Mesothelial cell of epicardium (in vitro differentiated cells): ENCODE measurements at places on chromosomes 1 and 21. TPM values are rescaled to one million over a fixed set of nuclear protein-coding genes. Genes with fewer than 3 reads are reported as not detected.

DNA sequence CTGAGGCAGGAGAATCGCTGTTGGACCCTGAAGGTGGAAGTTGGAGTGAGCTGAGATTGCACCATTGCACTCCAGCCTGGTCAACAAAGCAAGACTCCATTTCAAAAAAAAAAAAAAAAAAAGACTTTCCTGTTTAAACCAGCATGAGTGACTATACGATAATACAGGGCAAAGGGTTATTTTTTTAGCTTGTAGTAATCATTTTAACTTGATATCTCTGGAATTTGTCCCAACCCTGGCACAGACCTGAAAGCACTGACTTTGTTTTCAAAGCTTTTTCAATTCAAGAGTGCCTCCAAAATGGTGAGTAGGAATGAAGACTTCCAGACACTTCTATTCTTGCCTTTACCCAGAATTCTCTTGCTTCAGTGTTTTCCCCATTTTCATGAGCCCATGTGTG lies 4.4 kb upstream of the TMCO2 start:
- no peak overlapping the region for H3K27ac ChIP-seq
- peaks cover 5% of the 10 kb centered on the region for H3K36me3 ChIP-seq
- H3K4me1 ChIP-seq = no peaks in the 10 kb centered on the region
- H3K27me3 ChIP-seq = no peaks in the 10 kb centered on the region
- DNase-seq = no peak
- no peak overlapping the region for H3K4me3 ChIP-seq

DNA sequence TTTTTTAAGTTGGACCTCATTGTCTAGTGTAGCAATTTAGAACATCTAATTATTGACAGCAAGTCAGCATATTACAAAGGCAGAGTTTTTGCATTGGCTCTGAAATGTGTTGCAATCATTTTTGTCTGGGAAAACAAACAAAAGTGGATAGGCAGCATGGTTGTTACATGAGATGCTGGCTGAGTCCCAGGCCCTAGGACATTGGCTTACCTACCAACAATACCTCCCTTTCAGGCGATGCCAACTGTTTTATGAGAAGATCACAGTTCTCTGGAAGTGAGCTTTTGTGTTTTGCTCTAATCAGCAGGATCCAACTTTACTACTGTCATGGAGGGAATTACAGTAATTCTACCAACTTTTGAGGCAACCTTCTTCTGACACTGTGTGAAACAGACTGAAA lies 71.5 kb upstream of the CXADR start:
- H3K36me3 ChIP-seq = no peaks in the 10 kb centered on the region
- H3K4me1 ChIP-seq = peaks cover 47% of the 10 kb centered on the region
- no peak for DNase-seq
- no peak overlapping the region for H3K27ac ChIP-seq
- no peaks in the 10 kb centered on the region for H3K27me3 ChIP-seq

DNA sequence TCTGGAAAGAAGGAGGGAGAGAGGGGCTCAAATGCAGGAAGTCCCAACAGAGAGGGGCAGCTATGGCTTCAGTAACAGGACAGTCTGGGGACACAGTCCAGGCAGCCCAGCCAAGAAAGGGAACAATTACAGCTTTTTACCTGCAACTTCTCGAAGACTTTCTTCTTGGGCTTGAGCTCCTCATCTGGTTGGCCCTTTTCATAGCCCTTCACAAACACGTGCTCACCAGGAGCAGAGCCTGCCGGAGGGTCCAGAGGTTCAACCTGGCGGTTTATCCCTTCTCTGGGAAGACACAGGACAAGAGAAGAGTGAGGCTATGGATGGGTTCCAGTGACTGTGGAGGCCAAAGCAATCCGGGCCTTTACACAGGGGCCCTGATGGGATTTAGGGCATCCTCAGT lies 37.9 kb downstream of the YARS1 start:
- H3K27ac ChIP-seq = no peak overlapping the region
- DNase-seq = no peak
- peaks cover 10% of the 10 kb centered on the region for H3K4me1 ChIP-seq
- no peaks in the 10 kb centered on the region for H3K27me3 ChIP-seq
- peaks cover 44% of the 10 kb centered on the region for H3K36me3 ChIP-seq

The S100B gene
- 0.27 TPM in 2 of 3 replicates, not detected in the other for total RNA-seq

GRCh38 chr1:161994175-161994668 lies 29.4 kb downstream of the OLFML2B start:
- H3K27me3 ChIP-seq = peaks cover 4% of the 10 kb centered on the region
- H3K27ac ChIP-seq = no peak overlapping the region
- DNase-seq = no peak
- no peak overlapping the region for H3K4me3 ChIP-seq

DNA sequence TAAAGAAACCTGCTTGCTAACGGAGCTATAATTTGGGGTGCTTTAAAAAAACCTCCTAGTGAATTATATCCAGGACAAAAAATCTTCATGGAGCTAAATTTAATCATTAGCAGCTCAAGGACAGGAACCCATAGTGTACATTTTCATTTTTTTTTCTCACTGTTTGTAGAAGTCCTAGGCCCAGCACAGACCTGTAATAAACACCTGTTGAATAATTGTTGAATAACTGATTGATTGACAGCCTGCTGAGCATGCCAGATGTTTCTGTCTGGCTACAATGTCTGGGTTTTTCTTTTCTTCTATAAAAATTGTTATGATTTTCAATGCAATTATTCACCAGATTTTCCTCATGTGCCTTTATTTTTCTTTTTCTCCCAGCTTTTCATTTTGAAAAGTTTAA lies 10.9 kb upstream of the GALNT2 start:
- DNase-seq = no peak
- H3K36me3 ChIP-seq = no peaks in the 10 kb centered on the region
- H3K4me3 ChIP-seq = no peak overlapping the region
- peaks cover 24% of the 10 kb centered on the region for H3K27me3 ChIP-seq
- no peaks in the 10 kb centered on the region for H3K4me1 ChIP-seq
- H3K27ac ChIP-seq = no peak overlapping the region

DNA sequence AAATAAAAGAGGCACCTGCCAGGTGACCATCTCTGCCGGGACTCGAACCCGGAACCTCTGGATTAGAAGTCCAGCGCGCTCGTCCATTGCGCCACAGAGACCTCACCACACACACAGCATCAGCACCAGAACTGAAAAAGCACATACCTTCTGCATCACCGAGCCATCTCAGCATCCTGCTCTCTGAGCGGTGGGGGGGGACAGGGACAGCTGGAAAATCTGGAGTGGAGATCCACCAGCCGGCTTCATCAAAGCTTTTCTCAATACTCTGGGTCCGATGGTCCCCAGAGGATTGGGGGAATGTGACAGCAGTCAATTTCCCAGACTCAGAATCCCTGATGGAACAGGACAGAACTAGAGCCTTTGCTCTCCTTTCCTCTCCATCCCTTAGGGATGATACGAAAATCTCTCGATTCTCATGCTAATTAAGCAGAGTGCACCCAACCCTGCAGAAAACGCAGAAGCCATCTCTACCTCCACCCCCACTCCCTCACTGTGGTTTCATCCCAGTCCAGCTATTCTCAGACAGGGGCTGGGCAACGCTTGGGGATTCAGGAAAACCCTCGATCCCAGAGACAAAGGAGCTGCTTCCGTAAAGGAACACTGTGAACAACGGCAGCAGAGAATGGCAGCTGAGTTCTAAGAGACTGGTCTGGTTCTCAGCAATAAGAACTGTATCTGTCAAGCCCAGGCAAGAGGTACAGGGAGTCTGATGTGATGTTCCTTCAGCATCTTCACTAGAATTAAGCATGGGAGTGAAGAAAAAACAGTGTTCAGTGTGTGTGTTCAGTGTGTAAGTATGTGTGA lies 29.6 kb upstream of the CADM3 start:
- no peaks in the 10 kb centered on the region for H3K4me1 ChIP-seq
- H3K4me3 ChIP-seq = no peak overlapping the region
- peaks cover 18% of the 10 kb centered on the region for H3K27me3 ChIP-seq
- H3K36me3 ChIP-seq = no peaks in the 10 kb centered on the region
- H3K27ac ChIP-seq = no peak overlapping the region
- no peak for DNase-seq

DNA sequence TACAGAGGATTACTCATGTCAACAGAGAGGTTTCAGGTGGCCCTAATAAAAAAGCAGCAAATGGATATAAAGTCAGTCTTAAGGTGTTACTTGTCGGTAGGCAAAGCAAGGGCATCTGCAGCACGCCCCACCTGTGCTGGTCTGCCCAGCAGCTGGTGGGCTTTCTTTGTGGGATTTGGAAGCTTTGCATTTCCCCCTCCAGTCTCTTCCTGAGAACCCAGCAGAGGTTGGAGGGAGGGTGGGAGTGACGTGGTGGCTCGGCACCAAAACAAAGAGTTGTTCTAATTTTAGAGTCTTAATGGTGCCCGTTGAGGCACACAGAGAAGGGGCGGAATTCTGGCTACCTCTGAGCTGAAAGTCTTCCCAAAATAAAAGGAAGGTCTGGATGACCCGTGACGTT lies 4.8 kb upstream of the PCBP3 start:
- no peak overlapping the region for H3K27ac ChIP-seq

The TFF2 gene
- not detected in 3 replicates for total RNA-seq

DNA sequence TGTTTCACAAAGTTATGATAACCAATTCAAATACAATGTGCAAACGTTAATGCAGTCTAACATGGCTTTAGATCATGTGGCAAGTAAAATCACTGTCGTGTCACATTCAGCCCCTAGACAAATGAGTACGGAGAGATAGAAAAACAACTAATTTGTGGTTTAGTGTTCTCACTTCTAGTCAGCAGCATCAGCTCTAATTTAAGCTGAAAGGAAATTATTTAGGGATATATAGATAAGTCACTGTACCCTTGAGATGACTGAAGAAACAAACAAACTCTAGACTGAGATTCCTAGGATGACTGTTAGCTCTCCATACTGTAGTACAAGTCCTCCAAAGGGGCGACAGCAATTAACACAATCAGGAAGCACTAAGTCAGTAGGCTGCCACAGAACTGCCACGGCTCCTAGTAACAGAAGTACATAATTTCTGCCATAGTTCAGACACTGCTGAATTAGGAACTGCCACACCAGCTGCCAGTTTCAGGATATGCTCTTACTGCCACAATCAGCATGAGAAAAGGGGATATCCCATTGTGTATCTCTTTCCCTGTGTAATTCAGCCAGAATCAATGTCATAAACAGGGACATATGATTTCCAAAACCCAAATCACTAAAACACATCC lies 150.4 kb upstream of the NEGR1 start:
- no peak for DNase-seq
- H3K27me3 ChIP-seq = no peaks in the 10 kb centered on the region
- no peaks in the 10 kb centered on the region for H3K36me3 ChIP-seq
- no peaks in the 10 kb centered on the region for H3K4me1 ChIP-seq
- no peak overlapping the region for H3K4me3 ChIP-seq

- H3K36me3 ChIP-seq = peaks cover 3% of the 10 kb centered on the region
- H3K4me3 ChIP-seq = no peak overlapping the region
- peaks cover 4% of the 10 kb centered on the region for H3K4me1 ChIP-seq
- DNase-seq = no peak
- H3K27me3 ChIP-seq = no peaks in the 10 kb centered on the region
These were observed 24.7 kb downstream of the MFSD2A start for GRCh38 chr1:39979654-39980053.
